Activated naive CD4-positive, alpha-beta T cell treated with anti-CD3 and anti-CD28 coated beads, Interleukin-2, amount 50 U/mL, for 16 hours (primary cell): ENCODE measurements at places on chromosomes 4 and X.

- DNase-seq: no peak
These were observed 263.2 kb upstream of the ITM2A start for GRCh38 chrX:79630033-79631009.

- no peak for DNase-seq
These were observed 38.6 kb downstream of the CLCN4 start for GRCh38 chrX:10195425-10195824.

DNA sequence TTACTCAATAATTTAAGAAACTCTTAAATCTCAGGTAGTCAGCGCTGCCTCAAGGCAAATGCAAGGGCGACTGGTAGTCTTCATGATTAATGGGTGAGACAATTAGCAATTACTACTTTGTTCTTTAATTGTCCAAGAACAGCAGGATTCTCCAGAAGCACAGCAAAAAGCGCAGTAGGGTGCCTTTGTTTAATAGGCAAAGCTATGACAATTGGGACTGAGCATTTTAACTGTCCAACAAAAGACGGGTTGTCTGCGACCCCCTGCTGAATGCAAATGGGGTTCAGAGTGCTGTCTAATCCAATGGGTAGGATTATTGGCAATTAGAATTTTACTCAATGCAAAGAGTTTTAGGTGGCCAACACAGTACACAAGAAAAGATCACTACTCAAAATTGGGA is 286.1 kb downstream of the CHIC1 start:
- no peak for DNase-seq

GRCh38 chr4:48654015-48654664 is 125.9 kb downstream of the FRYL start:
- DNase-seq: no peak

DNA sequence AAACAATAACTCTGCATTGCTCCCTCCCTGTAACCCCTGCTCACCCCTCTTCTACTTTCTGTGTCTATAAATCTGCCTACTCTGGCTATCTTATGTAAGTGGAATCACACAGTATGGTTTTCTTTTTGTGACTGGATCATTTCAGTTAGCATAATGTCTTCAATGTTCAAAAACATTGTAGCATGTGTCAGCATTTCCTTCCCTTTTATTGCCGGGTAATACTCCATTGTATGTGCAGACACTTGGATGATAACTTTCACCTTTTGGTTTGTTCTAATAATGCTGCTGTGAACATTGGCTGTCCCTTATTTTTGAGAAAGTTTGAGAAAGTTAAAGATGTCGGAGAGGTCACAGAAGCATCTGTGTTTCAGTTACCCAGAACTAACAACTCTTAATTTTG is 60.6 kb upstream of the TLR2 start:
- DNase-seq: no peak

DNA sequence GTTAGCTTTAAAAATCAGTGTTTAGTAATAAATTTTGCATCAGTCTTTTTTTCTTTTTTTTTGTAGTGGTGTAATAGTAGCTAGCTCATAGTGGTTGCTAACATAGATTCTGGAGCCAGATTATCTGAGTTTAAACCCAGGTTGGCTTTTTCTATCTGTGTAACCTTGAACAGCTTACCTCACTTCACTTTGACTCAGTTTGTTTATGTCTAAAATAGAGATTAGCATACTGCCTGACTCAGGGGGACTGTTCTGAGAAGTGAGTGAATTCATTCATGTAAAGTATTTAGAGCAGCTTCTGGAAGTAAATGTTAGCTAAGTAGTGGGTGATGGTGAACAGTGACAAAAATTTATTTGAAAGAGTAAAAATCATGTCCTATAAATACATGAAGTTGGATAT is 32.9 kb downstream of the CPEB2 start:
- no peak for DNase-seq

- no peak for DNase-seq
These were observed 60.1 kb upstream of the ACSL4 start for GRCh38 chrX:109793191-109793590.

DNA sequence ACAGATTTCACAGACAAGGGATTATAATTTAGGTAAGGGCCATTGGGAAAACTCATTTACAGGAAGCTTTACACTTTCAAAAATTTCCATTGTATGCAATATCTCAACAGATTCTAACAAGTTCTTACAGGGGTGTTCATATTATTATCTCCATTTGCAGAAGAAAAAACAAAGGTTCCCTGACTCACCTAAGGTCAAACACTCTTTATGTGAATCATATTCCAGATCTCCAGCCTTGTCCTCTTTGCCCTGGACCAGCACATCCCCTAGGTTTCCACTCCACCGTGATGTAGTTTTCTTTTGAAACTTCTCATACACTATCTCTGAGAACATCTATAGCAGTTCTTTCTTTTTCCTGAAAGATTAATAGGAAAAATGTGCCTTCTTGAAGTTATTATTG is 96.4 kb upstream of the HS3ST1 start:
- DNase-seq: no peak

DNA sequence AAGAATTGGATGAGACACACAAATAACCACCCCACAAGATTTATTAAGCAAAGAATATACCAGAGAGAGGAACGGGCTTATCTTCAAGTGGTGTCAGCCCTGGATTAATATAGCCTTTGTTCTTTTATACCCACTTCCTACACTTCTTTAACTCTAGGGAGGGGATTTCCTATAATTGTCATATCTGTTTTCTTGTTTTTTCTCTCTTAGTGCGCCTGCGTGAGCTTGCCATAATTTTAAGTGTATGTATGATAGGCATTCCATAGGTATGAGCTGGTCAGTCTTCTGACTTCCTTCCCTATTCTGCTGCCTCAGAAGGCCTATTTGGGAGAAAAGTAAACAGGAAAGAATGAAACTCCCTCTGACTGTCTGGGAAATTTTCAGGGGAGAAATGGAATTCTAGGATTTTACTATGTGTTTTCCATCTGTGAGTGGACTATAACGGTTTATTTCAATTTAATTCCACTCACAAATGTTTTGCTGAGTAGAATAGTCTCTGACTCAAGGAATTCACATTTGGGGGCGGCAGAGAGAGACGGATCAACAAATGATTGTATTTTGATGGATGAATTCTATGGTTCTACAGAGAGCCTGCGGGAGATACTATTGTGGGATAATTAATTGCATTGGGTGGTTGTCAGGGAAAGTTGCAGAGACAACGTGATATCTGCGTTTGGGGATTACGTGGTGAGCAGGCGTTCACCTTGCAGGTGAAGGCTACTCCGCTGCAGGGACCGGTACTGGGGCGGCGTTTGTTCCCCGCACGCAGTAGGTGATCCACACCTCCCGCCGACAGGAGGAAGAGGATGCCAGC is 626 bp upstream of the CEP135 start:
- peak; percentile 57 for DNase-seq

DNA sequence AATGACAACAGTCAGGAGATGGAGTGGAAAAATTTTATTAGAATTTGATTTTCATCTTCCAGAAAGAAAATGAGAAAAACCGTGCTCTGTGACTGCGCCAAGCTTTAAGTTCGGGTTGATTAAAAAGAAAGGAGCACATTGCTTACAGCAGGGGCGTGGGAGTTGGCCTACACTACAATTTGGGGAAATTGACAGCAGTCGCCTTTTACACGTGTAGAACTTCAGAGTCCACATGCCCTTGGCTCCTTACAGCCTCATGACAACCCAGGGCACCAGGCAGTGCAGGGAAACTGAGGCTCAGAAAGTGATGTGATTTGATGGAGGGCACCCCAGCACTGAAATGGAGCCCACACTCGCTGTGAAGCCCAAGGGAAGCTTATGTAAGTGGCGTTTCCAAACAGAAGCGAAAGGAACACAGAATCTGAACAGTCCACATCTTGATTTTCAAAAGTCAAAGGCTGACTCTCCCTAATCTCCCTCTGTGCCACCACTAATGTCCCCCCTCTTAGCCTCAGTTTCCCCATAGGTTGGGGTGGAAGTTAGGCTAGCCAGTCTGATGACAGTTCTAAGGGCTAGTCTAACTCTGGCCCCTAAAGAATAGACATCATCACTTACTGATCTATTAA is 5.5 kb downstream of the PPP2R2C start:
- no peak for DNase-seq

- DNase-seq: no peak
These were observed 149.2 kb upstream of the ANKRD50 start for GRCh38 chr4:124861761-124862160.

- no peak for DNase-seq
These were observed 4.4 kb upstream of the PRDX4 start for GRCh38 chrX:23662853-23663252.

DNA sequence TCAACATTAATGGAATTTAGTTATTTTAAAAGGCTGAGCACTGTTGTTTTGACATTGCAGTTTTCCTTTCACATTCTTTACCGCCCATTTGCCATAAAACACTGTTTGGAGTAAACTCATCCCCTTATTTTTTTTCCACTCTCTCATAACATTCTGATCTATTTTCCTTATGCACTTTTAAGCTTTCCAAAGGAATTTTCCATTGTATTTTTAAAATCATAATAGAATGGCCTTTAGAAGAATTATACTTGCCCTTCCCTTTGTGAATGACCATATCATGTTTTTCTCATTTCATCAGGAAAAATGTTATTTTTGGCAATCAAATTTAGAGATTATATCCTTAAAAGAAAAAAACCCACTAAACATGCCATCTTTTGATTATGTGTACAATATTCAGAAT is 1074.2 kb downstream of the STIM2 start:
- no peak for DNase-seq

DNA sequence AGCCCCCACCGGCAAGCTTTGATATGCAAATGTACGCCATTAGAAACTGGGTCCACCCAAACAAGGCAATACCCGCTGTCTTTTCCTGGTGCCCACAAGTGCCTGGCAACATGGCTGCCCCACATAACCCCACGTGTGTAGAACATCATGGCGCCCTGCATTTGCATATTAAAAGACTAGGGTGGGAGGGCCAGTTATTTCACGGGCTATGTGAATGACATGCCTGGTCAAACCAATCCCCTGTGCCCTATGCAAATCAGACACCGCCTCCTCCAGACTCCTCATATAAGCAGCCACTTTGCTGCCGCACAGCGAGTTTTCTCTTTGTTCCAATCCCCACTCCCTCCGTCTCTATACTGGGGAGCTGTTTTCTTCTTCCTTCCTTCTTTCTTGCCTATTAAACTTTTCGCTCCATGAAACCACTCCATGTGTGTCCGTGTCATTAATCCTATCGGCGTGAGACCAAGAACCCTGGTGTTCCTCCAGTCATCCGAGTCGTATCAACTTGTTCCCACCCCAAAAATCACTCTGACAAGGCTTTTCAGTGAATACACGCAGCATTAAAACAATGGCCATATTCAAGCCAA is 112.6 kb upstream of the SORBS2 start:
- DNase-seq: no peak

- DNase-seq: no peak
These were observed 187.7 kb downstream of the DCTD start for GRCh38 chr4:182729516-182729915.

DNA sequence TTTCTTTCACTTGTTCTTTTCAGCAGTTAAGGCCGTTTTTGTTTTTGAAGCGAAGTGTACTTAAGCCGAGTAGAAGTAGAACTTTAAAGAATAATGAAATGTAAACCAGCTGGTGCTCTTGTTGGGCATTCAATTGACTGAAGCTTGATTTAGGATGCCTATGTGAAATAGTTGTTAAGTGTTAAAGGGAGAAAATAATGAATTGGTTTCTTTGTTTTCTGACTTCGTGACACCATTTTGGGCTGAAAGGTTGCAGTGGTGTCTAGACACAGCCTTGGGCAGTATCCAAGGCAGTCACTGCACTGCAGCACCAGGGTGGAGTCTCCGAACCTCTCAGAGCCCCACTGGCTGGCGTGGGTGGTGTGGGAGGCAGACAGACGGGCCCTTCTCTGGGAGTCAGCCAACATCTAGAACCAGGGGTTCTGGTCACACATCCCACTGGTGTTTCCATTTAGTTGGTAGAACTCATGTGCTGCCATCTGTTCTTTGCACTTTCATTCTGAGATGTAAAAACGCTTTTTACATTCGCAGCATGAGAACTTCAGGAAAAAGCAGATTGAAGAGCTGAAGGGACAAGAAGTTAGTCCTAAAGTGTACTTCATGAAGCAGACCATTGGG is 3.5 kb downstream of the UCHL1 start:
- DNase-seq: no peak

DNA sequence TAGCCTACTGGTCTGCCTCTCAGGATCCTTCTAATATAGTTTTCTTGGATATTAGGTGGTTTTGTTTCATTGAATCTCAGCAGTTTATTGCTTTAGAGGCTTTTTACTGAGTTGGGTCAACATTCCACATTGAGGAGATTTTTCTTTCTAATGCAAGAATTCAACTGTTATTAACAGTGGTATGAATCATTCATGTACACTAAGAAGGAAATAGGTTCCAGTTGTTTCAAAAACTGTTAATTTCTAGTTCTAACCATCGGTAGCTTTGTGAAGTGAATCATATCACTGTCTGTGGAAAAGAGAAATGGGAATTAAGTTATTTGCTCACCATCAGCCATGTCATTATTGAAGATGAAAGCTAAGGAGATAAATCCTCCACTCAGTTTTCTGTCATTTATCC is 331.5 kb downstream of the RPA4 start:
- DNase-seq: no peak

GRCh38 chr4:27010334-27010940 is 149.8 kb downstream of the STIM2 start:
- peak; percentile 67 for DNase-seq

GRCh38 chr4:88697588-88698329 is at the start of gene NAP1L5:
Gene NAP1L5, minus strand, starts transcription at chr4:88697829. Its CDS starts 75 bp downstream, at chr4:88697754.
- peak; percentile 69 for DNase-seq

DNA sequence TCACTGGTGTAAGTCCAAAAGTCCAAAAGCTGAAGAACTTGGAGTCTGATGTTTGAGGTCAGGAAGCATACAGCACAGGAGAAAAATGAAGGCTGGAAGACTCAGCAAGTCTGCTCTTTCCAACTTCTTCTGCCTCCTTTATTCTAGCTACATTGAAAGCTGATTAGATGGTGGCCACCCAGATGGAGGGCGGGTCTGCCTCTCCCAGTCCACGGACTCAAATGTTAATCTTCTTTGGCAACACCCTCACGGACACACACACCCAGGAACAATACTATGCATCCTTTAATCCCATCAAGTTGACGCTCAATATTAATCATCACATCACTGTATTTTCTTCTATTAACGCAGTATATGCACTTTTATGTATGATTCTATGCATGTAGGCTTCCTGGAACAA is 931.6 kb upstream of the GRIA3 start:
- DNase-seq: no peak

DNA sequence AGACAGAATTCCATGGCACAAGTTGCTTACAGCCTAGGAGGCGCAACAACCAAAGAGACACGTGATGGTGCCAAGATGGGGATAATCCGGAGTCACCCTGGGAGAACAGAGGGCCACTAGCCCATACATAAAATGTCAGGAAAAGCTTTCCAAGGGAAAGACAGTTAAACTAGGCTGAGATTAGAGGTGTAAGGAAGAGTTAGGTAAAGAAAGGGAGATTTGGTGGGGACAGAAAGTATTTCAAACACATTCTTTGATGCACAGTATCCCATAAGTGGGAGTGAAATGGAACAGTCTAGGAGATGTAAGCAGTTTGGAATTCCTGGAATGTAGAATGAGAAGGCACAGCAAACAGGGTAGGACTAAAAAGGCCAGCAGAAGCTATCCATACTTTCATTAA is 860.9 kb upstream of the LCORL start:
- no peak for DNase-seq
